Activated naive CD8-positive, alpha-beta T cell treated with anti-CD3 and anti-CD28 coated beads for 36 hours (primary cell): ENCODE measurements at places on chromosomes 1 and 21. TPM values are rescaled to one million over a fixed set of nuclear protein-coding genes. Genes with fewer than 3 reads are reported as not detected.

Gene ZNF436
- 3.7 TPM for total RNA-seq

Gene VHLL
- total RNA-seq = not detected

GRCh38 chr1:21939650-21940374 lies 2.7 kb upstream of the HSPG2 start:
- DNase-seq = no peak

GRCh38 chr1:41802532-41803501 lies 115.9 kb downstream of the HIVEP3 start:
- no peak for DNase-seq

- DNase-seq = no peak
These were observed 193.3 kb downstream of the EIF4G3 start for GRCh38 chr1:20983297-20983889.
